Pancreas (tissue), 10 donors: ENCODE measurements at places on chromosomes 12 and 14. TPM values are rescaled to one million over a fixed set of nuclear protein-coding genes. Genes with fewer than 3 reads are reported as not detected.

The CFAP54 gene
- total RNA-seq, result 0.14 TPM

The SYCP3 gene
- 0.06 TPM for total RNA-seq

The BBOF1 gene
- 1.0 TPM for total RNA-seq

The DYRK2 gene
- total RNA-seq, result 25.8 TPM

The CCDC85C gene
- 22.2 TPM for total RNA-seq

The LALBA gene
- total RNA-seq, result not detected

The TGM1 gene
- total RNA-seq, result 3.8 TPM

The BCL2L14 gene
- 5.4 TPM for total RNA-seq

The NDRG2 gene
- total RNA-seq, result 75.4 TPM

The WNT1 gene
- total RNA-seq, result not detected

The PCK2 gene
- total RNA-seq, result 20.7 TPM

The KCNMB4 gene
- total RNA-seq, result 0.19 TPM

The ADAMTS20 gene
- not detected for total RNA-seq

The ACSM4 gene
- not detected for total RNA-seq

The RFLNA gene
- 0.49 TPM for total RNA-seq
